ENCODE measurements at places on chromosomes 12 and 14.

- DNase-seq = no peak
Observed at GRCh38 chr12:97756066-97756666, 293.6 kb downstream of the RMST start.

GRCh38 chr12:4947253-4947652 is 37.5 kb downstream of the KCNA1 start:
- DNase-seq = no peak

- DNase-seq = no peak
Observed at GRCh38 chr12:83010169-83010804, 323.6 kb downstream of the TMTC2 start.

GRCh38 chr12:94571556-94571955 is 78.8 kb downstream of the TMCC3 start:
- peak; percentile 29 for DNase-seq

DNA sequence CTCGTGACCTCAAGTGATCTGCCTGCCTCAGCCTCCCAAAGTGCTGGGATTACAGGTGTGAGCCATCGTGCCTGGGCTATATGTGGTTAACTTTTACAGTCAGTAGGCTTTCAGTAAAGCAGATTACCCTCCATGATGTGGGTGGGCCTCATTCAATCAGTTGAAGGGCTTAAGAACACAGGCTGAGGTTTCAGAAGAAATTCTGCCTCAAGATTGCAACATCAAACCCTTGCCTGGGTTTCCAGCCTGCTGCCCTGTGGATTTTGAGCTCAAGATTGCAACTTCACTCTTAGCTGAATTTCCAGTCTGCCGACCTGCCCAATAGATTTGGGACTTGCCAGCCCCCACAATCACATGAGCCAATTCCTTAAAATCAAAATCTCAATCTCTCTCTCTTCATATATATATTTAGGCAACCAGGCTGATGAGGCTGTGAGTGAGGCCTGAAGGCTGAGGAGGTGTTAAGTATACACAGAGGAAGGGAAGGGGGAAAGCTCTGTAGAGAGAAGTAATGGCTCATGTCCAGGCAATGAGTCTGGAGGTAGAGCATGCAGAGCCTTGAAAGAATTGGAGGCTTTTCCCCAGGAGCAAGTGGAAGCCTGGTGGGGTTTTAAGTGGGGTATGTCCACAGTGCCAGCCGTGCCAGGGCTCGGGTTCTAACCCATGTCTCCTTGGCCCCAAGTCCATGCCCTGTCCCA is 33.3 kb upstream of the ACTN1 start:
- no peak for DNase-seq

DNA sequence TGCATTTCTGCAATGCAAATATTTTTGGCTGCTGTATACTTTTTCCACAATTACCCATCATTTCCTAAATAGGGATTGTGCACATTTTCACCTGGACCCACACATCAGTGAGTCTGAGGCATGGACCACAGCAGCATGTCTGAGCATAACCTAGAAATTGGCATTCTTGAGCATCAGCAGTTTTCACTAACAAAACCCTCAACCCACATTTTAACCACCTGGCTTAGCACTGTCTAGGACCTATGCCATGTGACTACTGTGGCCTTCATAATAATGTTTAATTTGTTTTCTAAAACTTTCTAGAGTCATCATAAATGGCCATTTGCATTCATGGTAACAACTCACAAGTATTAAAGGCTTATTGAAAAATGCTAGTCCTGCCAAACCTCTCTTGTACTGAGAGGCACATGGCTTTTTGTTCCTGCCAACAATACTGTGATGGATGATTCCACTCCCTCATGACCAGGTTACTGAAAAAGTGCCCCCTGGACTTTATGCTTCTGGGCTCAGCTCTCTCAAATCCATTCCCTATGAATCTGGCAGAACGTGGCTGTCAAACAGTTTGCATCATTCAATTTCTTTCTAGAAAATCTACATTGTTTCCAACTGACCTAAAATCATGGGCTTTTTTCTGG is 240.0 kb downstream of the MDGA2 start:
- no peak for DNase-seq

All from pancreas (tissue), 10 donors.